ENCODE measurements at places on chromosomes 2 and 18. TPM values are rescaled to one million over a fixed set of nuclear protein-coding genes. Genes with fewer than 3 reads are reported as not detected.

- no peak for DNase-seq
Measured at GRCh38 chr18:59308938-59309260, 9.6 kb downstream of the CPLX4 start.

ABCB11 gene
- 0.79 TPM for total RNA-seq

- DNase-seq: no peak
Measured at GRCh38 chr18:14117606-14118005, 14.6 kb downstream of the ZNF519 start.

DNA sequence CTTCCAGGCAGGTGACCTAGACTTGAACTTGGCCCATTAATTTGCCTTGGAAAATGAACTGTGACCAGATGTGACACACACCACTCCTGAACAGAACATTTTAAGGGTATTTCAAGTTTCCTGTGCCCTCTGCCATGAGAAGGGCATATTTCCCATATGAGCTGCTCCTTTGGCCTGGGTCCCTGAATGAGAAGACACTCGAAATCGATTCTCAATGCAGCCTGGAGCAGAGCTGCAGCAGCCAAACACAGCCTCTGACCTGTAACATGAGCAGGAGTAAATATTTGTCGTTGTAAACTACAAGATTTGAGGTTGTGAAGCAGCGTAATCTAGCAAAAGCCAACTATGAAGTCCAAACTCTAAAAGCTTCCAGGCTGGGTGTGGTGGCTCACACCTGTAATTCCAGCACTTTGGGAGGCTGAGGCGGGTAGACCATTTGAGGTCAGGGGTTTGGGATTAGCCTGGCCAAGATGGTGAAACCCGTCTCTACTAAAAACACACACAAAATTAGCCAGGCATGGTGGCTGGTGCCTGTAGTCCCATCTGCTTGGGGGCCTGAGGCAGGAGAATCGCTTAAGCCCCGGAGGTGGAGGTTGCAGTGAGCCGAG lies 30.1 kb upstream of the SOS1 start:
- DNase-seq: no peak

DNA sequence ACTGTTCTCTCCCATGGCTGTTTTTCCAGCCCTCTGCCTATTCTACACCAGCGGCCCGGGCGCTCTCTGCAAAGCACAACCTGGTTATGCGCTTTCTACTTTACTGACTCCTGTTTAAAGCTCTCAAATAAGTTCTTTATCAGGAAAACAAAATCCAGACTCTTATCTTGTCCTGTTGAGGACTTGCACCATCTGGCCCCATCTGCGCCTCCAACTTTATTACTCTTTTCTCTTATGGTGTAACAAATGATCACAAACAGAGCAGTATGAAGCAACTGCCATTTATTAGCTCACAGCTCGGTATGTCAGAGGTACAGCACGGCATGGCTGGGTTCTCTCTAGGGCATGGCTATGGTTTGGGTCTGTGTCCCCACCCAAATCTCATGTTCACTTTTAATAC lies 236.5 kb upstream of the NT5C1B start:
- no peak for DNase-seq

FIGN gene
- 2.7 TPM for total RNA-seq

GRCh38 chr2:71581026-71581425 lies 127.7 kb downstream of the DYSF start:
- DNase-seq: peak; percentile 64
